ENCODE measurements at places on chromosomes 12 and 14. TPM values are rescaled to one million over a fixed set of nuclear protein-coding genes. Genes with fewer than 3 reads are reported as not detected.

GRCh38 chr12:111069886-111070285 is 149.5 kb upstream of the MYL2 start:
- H3K36me3 ChIP-seq: no peaks in the 10 kb centered on the region
- no peak for DNase-seq
- H3K4me1 ChIP-seq: peaks cover 4% of the 10 kb centered on the region
- H3K4me3 ChIP-seq: no peak overlapping the region

DNA sequence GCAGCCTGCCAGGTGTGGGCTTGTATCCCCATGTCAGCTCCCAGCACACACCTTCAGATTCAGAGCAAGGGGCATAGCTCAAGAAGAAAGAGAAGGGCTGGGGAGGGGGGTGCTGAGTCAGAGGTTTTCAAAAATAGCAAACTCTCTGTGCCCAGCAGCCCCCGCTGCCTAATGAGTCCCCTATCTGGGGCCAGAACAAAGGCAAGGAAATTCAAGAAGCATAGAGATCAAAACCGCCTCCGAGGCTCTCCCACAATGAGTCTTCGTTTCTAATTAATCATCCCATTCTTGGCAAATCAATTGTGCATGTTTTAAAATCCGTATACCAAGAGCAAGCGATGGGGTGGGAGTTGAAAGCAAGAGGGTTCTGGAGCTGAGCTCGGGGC is 19.5 kb upstream of the CMKLR1 start:
- H3K27ac ChIP-seq: no peak overlapping the region
- H3K36me3 ChIP-seq: no peaks in the 10 kb centered on the region
- H3K4me1 ChIP-seq: no peaks in the 10 kb centered on the region
- H3K27me3 ChIP-seq: no peaks in the 10 kb centered on the region
- DNase-seq: no peak

NUBPL gene
- 8.1 TPM for total RNA-seq

DNA sequence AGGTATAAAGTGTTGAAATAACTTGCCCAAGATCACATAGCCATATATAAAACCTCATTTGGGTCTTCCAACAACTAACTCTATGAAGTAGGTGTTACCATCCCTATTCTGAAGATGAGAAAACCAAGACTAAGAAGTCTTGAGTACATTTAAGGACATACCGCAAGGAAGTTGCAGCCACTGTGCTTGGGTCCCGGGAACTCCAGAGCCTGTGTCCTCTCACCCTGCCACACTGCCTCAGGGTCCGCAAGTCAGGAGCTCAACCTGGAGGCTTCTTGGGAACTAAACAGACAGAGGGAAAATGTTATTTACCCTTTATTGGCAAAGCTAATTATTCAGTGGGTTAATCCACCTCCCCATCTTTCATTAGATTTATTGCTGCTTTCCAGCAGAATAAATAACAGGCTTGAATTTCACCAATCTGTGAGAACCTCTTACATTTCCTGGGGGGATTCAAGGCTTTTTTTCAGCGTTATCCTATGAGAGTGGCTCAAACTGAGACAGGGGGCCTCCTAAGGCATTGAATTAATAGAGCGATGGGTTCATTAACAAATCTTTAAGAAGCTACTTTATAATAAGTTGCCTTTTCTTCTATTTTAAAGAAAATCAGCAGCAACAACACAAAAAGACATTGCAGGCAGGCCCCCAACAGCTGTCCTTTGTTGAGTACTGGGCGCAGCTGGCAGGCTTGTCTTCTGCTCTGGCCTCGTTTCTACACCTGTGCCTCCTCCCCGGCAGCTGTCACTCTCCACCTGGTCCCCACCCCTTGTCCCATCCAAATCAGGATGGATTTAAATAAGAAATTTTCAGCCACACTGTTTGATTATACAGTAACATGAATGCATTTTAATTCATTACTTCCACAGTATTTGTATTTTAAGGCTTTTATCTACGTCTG is 25.3 kb downstream of the PHLDA1 start:
- DNase-seq: no peak
- no peaks in the 10 kb centered on the region for H3K4me1 ChIP-seq
- H3K36me3 ChIP-seq: no peaks in the 10 kb centered on the region
- no peak overlapping the region for H3K27ac ChIP-seq
- H3K4me3 ChIP-seq: no peak overlapping the region

GRCh38 chr12:124687917-124688316 is 120.5 kb upstream of the NCOR2 start:
- no peaks in the 10 kb centered on the region for H3K36me3 ChIP-seq
- H3K27me3 ChIP-seq: peaks cover 2% of the 10 kb centered on the region
- H3K4me1 ChIP-seq: peaks cover 11% of the 10 kb centered on the region
- no peak overlapping the region for H3K4me3 ChIP-seq

GPRC5D gene
- not detected for total RNA-seq

PLA2G1B gene
- not detected for total RNA-seq

KRT79 gene
- not detected for total RNA-seq

DNA sequence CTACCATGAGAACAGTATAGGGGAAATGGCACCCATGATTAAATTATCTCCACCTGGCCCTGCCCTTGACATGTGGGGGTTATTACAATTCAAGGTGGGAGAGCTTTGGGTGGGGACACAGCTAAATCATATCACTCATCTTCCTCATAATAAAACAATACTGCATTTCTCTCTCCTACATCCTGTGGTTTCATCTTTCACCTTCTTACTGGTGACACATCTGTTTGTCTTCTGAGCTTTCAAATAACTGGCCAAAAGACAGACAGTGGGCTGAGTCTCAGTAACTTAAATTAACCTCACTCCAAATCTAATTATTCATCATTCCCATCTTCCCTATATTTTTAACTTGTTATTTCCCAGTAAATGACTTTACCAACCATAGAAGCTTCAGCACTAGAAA is 729.7 kb upstream of the USP15 start:
- no peaks in the 10 kb centered on the region for H3K4me1 ChIP-seq
- no peak overlapping the region for H3K4me3 ChIP-seq
- DNase-seq: no peak
- H3K27ac ChIP-seq: no peak overlapping the region
- no peaks in the 10 kb centered on the region for H3K27me3 ChIP-seq
- H3K36me3 ChIP-seq: no peaks in the 10 kb centered on the region

VRTN gene
- total RNA-seq: not detected

All from CD4-positive, CD25-positive, alpha-beta regulatory T cell (primary cell).